Activated naive CD8-positive, alpha-beta T cell treated with anti-CD3 and anti-CD28 coated beads for 36 hours (primary cell): ENCODE measurements at places on chromosomes 7 and 10. TPM values are rescaled to one million over a fixed set of nuclear protein-coding genes. Genes with fewer than 3 reads are reported as not detected.

PNPLA8 gene
- 15.2 TPM for total RNA-seq

GRCh38 chr7:12458520-12459131 lies 55.0 kb upstream of the VWDE start:
- no peaks in the 10 kb centered on the region for H3K36me3 ChIP-seq
- H3K27me3 ChIP-seq = peaks cover 19% of the 10 kb centered on the region
- H3K4me3 ChIP-seq = no peak overlapping the region
- no peak for DNase-seq

PLEKHS1 gene
- not detected for total RNA-seq

SLC16A12 gene
- total RNA-seq = not detected

- H3K4me3 ChIP-seq = no peak overlapping the region
- H3K27ac ChIP-seq = no peak overlapping the region
- H3K27me3 ChIP-seq = no peaks in the 10 kb centered on the region
- no peaks in the 10 kb centered on the region for H3K4me1 ChIP-seq
- DNase-seq = no peak
- no peaks in the 10 kb centered on the region for H3K36me3 ChIP-seq
These were observed 135.5 kb downstream of the C1GALT1 start for GRCh38 chr7:7317850-7318249.

GRCh38 chr10:30420766-30421165 lies 13.2 kb upstream of the MAP3K8 start:
- DNase-seq = no peak
- H3K27me3 ChIP-seq = no peaks in the 10 kb centered on the region
- H3K36me3 ChIP-seq = no peaks in the 10 kb centered on the region
- no peak overlapping the region for H3K27ac ChIP-seq
- H3K4me3 ChIP-seq = no peak overlapping the region

CALML3 gene
- total RNA-seq = not detected

GRCh38 chr7:31120800-31121513 lies 68.8 kb downstream of the ADCYAP1R1 start:
- H3K27ac ChIP-seq = no peak overlapping the region
- no peaks in the 10 kb centered on the region for H3K36me3 ChIP-seq
- DNase-seq = no peak
- H3K4me3 ChIP-seq = no peak overlapping the region
- no peaks in the 10 kb centered on the region for H3K4me1 ChIP-seq
- H3K27me3 ChIP-seq = peaks cover 23% of the 10 kb centered on the region

GRCh38 chr10:114611617-114612016 lies 46.5 kb downstream of the ABLIM1 start:
- H3K4me3 ChIP-seq = no peak overlapping the region
- no peak for DNase-seq
- H3K4me1 ChIP-seq = peaks cover 8% of the 10 kb centered on the region
- peaks cover 3% of the 10 kb centered on the region for H3K27me3 ChIP-seq
- no peak overlapping the region for H3K27ac ChIP-seq

DNA sequence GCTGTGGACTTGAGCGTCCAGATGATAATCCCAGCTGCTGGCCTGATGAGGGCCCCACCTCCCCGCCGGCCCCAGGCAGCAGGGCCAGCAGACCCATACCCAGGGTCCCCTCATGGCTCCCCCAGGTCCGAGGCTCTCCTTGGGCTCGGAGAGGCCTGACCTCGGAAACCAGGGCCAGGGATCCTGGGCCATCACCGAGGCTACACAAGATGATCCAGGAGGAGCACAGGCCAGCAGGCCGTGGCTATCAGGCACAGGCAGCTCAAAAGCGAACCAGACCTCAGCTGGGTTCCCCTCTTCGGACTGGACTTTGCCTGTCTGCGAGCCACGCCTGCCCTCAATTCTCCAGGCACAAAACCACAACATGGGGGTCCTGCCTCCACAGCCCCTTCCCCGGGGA lies 17.4 kb downstream of the PDGFA start:
- peaks cover 5% of the 10 kb centered on the region for H3K4me1 ChIP-seq
- DNase-seq = no peak
- H3K27ac ChIP-seq = no peak overlapping the region
- H3K4me3 ChIP-seq = no peak overlapping the region
- no peaks in the 10 kb centered on the region for H3K27me3 ChIP-seq

DPCD gene
- 22.9 TPM for total RNA-seq

DNA sequence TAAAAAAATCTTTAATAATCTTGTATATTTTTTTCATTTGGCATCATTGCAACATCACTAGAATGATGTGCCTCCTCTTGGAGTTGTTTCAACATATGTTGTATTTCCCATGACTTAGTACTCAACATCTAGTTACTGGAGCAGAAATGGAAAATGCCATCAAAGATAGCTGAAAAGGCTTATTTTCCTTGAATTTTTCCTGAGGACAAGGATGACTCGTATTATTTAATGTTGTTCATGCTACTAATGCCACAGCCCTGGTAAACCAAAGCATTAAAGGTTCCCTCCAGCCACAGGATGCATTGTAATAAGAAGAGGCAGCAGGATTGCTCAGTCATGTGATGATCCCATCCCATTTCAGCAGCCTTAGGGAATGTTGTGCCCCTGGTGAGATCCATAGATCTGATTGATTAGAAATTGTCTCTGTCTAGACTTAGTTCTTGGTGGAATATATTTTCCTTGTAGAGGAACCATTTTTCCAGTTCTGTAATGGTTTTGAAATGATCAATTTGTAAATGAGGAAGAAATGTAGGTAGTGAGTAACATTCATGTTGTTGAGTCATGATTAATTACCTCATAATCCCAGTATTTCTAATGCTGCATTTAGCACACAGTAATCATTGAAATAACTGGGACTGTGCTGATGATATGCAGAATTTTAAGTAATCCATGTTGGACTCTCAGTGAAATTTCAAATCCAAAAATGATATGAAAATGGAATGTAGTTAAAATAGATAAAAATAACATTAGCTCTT lies 91.3 kb upstream of the SMIM30 start:
- no peaks in the 10 kb centered on the region for H3K36me3 ChIP-seq
- no peaks in the 10 kb centered on the region for H3K27me3 ChIP-seq
- H3K4me3 ChIP-seq = no peak overlapping the region
- H3K4me1 ChIP-seq = no peaks in the 10 kb centered on the region
- H3K27ac ChIP-seq = no peak overlapping the region

GRCh38 chr7:22845221-22845834 lies 22.7 kb upstream of the TOMM7 start:
- no peak overlapping the region for H3K4me3 ChIP-seq
- no peak overlapping the region for H3K27ac ChIP-seq
- no peaks in the 10 kb centered on the region for H3K4me1 ChIP-seq
- no peaks in the 10 kb centered on the region for H3K27me3 ChIP-seq

DNA sequence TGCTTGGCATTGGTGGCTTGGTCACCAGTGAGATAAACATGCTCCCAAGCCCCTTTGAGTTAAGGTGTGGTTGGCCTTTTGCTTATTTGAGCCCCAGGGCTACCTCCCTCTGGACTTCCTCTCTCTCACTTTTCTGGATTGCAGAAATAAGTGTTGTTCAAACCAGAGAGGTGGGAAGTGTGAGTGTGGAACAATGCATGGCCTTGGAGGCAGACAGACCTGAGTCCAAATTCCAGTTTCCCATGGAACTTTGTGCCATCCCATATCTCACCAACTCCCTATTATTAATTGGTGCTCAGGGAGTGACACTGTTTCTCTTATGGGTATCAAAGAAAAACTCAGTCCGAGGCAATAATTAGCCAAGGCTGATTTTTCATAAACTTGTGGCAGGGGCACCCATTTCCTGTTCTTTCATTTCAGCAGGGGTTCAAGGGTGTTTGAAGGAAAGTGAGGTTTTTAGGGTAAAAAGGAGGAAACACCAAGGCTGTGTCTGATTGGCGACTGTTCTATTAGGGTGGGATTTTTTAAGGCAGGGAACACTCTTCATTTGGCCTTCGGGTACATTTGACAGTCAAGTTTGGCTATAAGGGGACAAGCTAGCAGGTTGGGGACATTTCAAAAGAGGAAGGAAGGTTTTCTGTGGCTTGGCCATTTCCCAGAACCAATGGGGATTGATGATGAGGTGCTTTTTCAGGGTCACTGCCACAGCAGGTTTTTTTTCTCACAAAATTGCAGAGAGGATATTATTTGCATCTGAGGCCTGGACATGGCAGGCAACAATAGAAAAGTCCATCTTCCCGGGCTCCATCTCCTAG lies 148.8 kb upstream of the NPY start:
- no peak for DNase-seq
- no peak overlapping the region for H3K4me3 ChIP-seq
- H3K27ac ChIP-seq = no peak overlapping the region

DNA sequence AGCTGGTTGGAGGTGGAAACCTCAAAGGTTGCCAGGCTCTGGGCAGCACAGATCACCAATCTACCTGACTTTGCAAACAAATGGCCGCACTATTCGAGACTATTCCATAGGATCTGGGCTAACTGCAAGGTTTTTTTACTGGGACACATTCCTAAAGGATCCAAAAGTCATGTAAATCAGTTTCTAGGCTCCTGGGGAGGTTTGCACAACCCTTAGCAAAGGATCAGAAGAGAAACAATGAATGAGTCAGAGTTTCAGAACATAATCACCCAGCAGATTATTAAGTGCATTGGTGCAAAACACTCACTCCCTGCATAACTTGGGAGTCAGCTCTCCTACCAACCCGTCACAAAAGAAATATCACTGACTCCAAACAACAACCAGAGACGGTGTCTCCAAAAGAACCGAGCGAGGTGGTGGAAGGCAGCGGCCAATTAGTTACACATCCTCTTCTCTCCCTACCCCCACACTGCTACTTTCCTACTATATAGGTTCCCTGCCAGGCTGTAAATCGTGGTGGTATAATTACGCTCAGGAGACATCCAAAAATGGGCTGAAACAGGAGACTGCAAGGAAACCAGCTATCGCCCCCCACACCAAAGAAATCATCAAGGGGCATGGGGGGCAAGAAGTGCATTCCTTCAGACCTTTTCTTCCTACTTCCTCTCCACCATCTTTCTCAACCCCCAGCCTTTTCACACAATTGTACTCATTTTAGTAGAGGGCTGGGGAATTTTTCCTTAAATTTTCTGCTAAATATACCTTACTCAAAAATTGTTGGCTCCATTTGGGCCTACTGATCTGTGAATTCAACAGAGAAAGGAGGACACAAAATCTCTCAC lies 3.2 kb downstream of the UBE2H start:
- DNase-seq = peak; percentile 40
- peaks cover 29% of the 10 kb centered on the region for H3K4me1 ChIP-seq
- H3K36me3 ChIP-seq = peaks cover 11% of the 10 kb centered on the region
- H3K4me3 ChIP-seq = no peak overlapping the region
- no peaks in the 10 kb centered on the region for H3K27me3 ChIP-seq

GRCh38 chr10:22319980-22320558 lies 830 bp upstream of the BMI1 start:
- peak overlapping the region; percentile 88 for H3K27ac ChIP-seq
- H3K4me3 ChIP-seq = peak overlapping the region; percentile 80
- DNase-seq = no peak
- H3K4me1 ChIP-seq = peaks cover 47% of the 10 kb centered on the region
- peaks cover 15% of the 10 kb centered on the region for H3K36me3 ChIP-seq
- H3K27me3 ChIP-seq = peaks cover 62% of the 10 kb centered on the region

DNA sequence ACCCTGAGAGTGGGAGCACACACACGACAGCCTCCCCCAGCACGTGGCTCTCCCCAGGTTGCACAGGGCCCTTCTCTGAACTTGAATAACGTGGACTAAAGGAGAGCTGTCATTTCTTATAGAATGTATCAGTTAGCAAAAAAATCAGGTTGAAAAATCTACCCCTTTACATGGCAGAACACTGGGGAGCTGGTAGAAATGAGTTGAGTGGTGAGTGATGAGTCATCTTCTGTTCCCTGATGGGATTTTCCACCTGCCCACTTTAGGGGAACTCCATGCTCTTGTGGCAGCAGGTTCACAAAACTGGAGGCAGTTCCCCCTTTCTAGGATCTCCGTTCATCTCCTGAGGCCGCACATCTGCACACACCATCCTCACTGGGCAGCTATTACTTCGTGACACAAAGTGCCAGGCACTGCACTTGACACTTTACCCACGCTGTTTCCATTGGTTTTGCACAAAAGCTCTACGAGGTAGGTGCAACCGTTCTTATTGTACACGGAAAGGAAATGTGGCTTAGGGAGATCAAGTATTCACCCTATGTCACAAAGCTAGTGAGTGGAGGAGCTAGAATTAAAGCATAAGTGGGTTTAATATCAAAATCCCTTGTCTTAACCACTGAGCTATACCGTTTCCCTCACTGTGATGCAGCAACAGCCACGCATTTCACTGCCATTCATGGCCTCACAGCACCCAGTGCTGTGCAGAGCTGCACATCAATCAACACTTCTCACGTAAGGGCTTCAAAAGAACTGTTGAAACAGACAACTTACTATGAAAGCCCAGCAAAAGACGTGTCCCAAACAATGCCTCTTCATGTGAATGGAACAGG lies 80.2 kb downstream of the RNF216 start:
- H3K27me3 ChIP-seq = no peaks in the 10 kb centered on the region
- peaks cover 35% of the 10 kb centered on the region for H3K36me3 ChIP-seq

GRCh38 chr10:31953480-31953879 lies 24.8 kb upstream of the ARHGAP12 start:
- H3K27me3 ChIP-seq = no peaks in the 10 kb centered on the region
- no peak overlapping the region for H3K4me3 ChIP-seq
- no peak overlapping the region for H3K27ac ChIP-seq

PTPRZ1 gene
- not detected for total RNA-seq

GRCh38 chr7:68512466-68512865 lies 1085.8 kb upstream of the AUTS2 start:
- H3K27ac ChIP-seq = no peak overlapping the region
- H3K4me3 ChIP-seq = no peak overlapping the region
- no peaks in the 10 kb centered on the region for H3K36me3 ChIP-seq

DNA sequence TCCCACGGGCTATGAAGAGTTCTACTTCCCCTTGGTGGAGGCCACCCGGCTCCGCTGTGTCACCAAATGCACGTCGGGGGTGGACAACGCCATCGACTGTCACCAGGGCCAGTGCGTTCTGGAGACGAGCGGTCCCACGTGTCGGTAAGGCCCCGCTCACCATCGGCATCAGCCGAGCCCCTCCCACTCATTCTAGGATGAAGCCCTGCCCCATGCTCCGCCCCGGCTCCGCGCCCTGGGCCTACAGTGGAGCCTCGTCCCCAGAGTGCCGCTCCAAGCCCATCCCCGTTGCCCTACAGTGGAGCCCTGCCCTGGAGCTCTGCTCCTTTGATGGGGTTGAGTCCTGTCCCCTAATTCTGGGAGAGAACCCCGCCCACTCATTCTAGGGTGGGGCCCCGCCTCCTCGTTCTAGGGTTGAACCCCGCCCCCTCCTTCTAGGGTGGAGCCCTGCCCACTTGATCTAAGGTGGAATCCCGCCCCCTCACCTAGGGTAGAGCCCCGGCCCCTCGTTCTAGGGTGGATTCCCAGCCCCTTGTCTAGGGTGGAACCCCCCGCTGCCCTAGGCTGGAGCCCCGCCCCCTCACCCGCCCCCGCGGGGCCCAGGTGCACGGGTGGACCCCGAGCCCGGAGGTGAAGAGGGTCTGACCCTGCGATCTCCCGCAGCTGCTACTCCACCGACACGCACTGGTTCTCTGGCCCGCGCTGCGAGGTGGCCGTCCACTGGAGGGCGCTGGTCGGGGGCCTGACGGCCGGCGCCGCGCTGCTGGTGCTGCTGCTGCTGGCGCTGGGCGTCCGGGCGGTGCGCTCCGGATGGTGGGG lies 3.4 kb upstream of the MUC12 start:
- H3K27me3 ChIP-seq = peaks cover 67% of the 10 kb centered on the region
- peaks cover 10% of the 10 kb centered on the region for H3K4me1 ChIP-seq
- peak overlapping the region; percentile 60 for H3K4me3 ChIP-seq
- H3K36me3 ChIP-seq = no peaks in the 10 kb centered on the region
- H3K27ac ChIP-seq = no peak overlapping the region

ADCYAP1R1 gene
- not detected for total RNA-seq

ZNF727 gene
- 0.89 TPM for total RNA-seq

PTN gene
- not detected for total RNA-seq

POP7 gene
- total RNA-seq = 85.6 TPM

CD36 gene
- total RNA-seq = not detected
